A549 treated with DMSO at 1 μM for 4 hours (cell line): ENCODE measurements at places on chromosomes 11 and 22. TPM values are rescaled to one million over a fixed set of nuclear protein-coding genes. Genes with fewer than 3 reads are reported as not detected.

The BTBD18 gene
- not detected in 5 replicates for total RNA-seq

The EXPH5 gene
- 0.02 to 0.07 TPM (median 0.04 TPM) in 5 replicates for total RNA-seq

The OR8D1 gene
- not detected in 5 replicates for total RNA-seq

The TEX54 gene
- not detected in 5 replicates for total RNA-seq

The OR51E1 gene
- total RNA-seq = not detected in 5 replicates

The IFTAP gene
- 15.8 to 18.3 TPM (median 17.5 TPM) in 5 replicates for total RNA-seq

The TCN1 gene
- total RNA-seq = 0.09 to 0.45 TPM (median 0.23 TPM) in 5 replicates

The FOLR2 gene
- total RNA-seq = not detected in 5 replicates

The KCNJ11 gene
- 0.15 to 0.62 TPM (median 0.37 TPM) in 5 replicates for total RNA-seq

The CLDN5 gene
- total RNA-seq = not detected in 5 replicates

The PYGM gene
- 0.12 to 0.40 TPM (median 0.30 TPM) in 5 replicates for total RNA-seq

The MFNG gene
- 1.9 to 3.2 TPM (median 2.6 TPM) in 5 replicates for total RNA-seq

The OR52A1 gene
- total RNA-seq = not detected in 5 replicates

The GNAZ gene
- 1.7 to 2.9 TPM (median 2.2 TPM) in 5 replicates for total RNA-seq

The KCNQ1 gene
- total RNA-seq = 0.22 to 0.31 TPM (median 0.24 TPM) in 5 replicates

The LARGE1 gene
- 3.8 to 5.1 TPM (median 4.2 TPM) in 5 replicates for total RNA-seq

The FZD4 gene
- total RNA-seq = 1.3 to 1.8 TPM (median 1.6 TPM) in 5 replicates

The CHRNA10 gene
- total RNA-seq = 0.53 to 2.4 TPM (median 0.94 TPM) in 5 replicates

The ALX4 gene
- 5.5 to 7.9 TPM (median 6.3 TPM) in 5 replicates for total RNA-seq

The CECR2 gene
- 0.06 to 0.21 TPM (median 0.09 TPM) in 5 replicates for total RNA-seq

The E2F8 gene
- 6.2 to 7.8 TPM (median 6.9 TPM) in 5 replicates for total RNA-seq

The PEX16 gene
- total RNA-seq = 15.5 to 19.4 TPM (median 17.0 TPM) in 5 replicates
